Psoas muscle (tissue), 8 donors: ENCODE measurements at places on chromosomes 6 and 20. TPM values are rescaled to one million over a fixed set of nuclear protein-coding genes. Genes with fewer than 3 reads are reported as not detected.

The GTSF1L gene
- not detected for total RNA-seq

The GABRR1 gene
- not detected for total RNA-seq

The TREM1 gene
- total RNA-seq = 3.0 TPM

GRCh38 chr6:144594585-144594984 is 309.4 kb downstream of the UTRN start:
- no peak for DNase-seq

GRCh38 chr20:40607927-40608326 is 81.1 kb downstream of the MAFB start:
- DNase-seq = no peak
